ENCODE measurements at places on chromosomes 2 and 18.

DNA sequence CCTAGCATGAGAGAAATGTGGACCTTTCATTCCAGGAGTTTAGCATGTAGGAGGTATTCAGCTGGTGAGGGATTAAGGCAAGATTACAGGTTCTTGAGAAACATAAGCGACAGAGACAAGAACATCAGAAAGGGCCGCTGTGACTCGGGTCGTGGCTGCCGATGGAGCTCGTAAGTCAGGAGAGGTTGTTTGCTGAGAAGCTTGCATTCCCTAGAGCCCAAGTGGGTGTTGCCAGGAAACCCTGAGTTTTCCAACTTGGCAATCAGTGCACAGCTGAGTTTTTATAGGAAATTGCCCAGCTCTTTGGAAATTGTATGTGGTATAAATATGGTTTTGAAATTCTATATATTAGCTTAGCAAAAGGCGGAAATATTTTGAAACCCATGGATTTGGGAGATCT lies 46.4 kb upstream of the CYP1B1 start:
- DNase-seq = no peak

GRCh38 chr18:3066341-3067110 lies 53.6 kb upstream of the LPIN2 start:
- DNase-seq = no peak

DNA sequence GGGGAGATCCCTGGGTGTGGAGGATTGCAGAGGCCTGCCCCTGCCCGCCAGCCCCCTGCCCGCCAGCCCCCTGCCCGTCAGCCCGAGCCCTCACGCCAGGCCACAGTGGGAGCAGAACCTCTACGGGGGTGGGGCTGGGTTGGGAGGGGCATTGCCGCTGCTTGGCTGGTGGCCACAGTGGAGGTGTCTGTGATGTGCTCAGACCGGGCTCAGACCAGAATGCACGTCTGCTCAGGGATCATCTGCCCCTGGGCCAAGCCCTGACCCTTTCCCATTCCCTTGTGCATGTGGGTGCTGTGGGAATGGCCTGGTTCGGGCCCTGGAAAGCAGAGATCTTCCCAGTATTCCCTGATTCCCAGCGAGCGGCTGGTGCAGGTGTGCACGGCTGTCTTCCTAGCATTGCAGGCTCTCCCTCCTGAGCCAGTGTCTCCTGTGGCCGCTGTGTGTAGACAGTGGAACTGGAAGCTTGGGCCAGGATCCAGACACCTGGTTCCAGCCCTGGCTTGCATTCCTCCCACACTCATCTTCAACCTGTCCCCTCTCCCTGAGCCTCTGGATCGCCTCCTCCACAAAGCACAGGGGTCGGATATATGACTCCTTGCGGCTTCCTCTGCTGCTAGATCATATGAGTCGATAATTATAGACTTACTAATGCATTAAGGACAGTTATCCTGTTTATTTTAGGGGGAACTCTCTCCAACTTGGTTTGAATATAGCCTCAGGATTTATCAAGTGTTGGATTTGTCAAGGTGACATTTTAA lies 161.6 kb downstream of the LDLRAD4 start:
- no peak for DNase-seq

- DNase-seq = no peak
These were observed 733.0 kb upstream of the SOX11 start for GRCh38 chr2:4959219-4959618.

GRCh38 chr2:23543302-23543701 lies 158.3 kb downstream of the KLHL29 start:
- DNase-seq = no peak

DNA sequence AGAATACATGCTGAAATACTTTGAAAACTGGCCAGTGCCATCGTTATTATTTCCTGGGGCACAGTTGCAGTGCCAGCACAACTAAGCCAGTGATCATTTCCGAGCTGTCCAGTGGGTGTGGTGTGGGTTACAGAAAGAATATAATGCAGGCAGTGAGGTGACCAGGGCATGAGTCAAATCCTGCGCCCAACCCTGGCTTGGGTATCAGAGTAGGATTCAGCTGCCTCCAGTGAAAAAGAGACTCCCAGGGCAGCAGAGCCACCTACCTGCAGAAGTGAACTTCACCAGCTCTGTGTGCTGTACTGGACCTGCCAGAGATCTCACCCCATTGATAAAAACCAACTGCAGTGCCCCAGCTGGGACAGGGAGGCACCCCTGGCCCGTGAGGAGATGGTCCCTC lies 18.0 kb downstream of the SLC9A2 start:
- DNase-seq = no peak

DNA sequence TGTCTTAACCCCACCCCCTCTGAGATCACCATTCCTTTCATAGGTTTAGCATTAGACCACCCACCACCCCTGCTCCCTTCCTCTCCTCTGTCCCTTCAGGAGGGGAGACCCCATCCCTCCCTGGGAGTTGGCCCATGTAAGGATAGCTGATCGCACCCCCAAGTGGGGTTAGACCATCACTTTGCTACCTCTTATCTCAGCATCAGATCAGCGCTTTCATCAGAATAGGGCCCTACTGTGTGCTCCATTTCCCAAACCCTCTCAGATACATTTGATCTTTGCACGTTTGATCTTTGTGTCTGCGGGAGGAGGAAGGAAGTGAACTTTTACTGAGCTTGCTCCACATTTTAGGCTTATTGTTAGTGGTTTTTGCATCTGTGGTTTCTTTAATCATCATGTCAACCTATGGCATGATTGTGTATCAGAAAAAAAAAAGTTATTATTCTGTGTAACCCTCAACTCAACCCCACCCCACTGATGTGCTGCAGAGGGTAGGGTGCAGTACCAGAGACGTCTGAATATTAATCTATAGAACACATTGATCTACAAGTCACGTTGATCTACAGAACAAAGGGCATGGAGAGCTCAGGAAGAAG lies 81.2 kb downstream of the PDCL3 start:
- DNase-seq = no peak

- no peak for DNase-seq
These were observed 67.4 kb downstream of the BCL11A start for GRCh38 chr2:60486067-60486466.

DNA sequence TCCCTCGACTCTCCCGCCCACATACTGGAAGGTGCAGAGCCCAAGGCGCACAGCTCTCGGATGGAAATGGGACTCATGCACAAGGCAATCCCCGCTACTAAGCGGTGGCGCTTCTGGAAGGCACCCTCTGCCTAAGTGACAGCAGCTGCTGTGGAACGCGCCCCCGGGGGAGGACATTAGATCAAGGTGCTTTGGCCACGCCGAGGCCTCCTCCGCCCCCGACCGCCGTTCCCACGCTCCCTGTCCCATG lies 202 bp downstream of the MCEE start:
- no peak for DNase-seq

GRCh38 chr18:2878656-2879330 lies 32.0 kb downstream of the EMILIN2 start:
- DNase-seq = no peak

DNA sequence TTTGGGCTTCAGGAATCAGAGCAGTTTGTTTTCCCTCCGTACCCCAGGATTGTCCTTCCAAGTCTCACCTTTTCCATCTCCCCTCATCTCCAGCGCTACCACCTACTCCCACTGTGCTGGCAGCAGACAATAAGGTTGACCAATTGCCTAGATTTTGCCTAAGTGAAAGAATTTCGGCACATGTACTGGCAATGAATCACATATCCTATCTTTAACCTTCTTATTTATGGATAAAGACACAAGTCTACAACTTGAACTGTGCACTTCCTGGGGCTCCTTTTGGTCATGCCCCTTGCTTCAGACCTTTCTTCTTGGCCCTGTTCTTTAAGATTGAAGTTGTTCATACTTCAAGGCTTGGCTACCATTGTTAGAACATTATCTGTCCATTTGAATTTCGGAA lies 71.4 kb downstream of the KCMF1 start:
- no peak for DNase-seq

DNA sequence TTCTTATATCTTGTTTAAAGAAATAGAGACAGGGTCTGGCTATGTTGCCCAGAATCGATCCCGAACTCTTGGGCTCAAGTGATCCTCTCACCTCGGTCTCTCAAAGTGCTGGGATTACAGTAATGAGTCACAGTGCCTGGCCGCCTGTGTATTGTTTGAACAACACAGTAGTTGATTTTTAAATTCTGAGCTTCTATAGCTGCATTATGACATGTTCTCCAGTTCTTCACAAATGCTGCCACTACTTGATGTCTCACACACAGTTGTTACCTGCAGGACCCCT lies 7.7 kb upstream of the RHOB start:
- DNase-seq = no peak

GRCh38 chr18:41371156-41372045 lies 583.6 kb upstream of the PIK3C3 start:
- no peak for DNase-seq

DNA sequence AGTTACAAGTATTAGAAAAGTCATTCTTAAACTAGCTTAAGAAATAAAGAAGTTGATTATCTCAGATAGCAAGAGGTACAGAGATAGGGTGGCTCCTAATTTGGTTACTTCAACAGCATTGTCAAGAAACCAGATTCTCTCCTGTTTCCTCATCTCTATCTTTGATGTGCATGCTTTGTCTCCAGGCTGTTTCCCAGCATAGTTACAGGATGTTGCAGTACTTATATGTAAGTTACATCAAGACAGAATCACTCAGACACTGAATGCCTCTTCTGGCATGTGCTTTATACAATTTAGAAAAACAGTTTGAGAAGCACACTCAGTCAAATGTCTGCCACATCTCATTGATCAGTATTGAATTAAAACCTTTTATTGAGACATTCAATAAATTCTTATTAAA lies 189.5 kb upstream of the UBE2E3 start:
- DNase-seq = no peak

DNA sequence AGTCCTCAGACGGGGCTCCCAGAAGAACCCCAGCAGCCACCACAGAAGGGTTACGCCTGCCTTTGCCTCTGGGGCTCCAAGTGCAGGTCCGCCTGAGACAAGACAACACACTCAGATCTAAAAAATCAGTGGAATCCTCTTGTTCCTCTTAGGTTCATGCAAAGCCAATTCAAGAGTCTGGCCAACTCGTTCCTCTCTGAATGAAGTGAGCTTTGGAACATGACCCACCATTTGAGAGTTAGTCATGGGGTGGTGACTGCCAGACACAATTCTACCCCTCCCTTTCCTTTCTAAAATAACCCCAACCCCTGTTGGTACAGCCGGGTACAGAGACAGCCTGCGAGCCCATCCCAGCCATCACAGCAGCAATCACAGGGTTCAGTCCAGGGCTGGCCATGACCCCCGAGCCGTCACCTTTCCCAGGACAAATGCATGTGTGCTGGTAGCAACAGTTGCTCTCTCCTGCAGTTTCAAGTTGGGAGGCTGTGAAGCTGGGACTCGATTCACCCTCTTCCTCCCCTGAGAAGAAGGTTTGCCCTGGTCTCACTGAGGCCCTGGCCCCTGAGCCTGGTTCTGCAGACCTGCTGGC lies 183.1 kb upstream of the SH3BP4 start:
- DNase-seq = no peak

DNA sequence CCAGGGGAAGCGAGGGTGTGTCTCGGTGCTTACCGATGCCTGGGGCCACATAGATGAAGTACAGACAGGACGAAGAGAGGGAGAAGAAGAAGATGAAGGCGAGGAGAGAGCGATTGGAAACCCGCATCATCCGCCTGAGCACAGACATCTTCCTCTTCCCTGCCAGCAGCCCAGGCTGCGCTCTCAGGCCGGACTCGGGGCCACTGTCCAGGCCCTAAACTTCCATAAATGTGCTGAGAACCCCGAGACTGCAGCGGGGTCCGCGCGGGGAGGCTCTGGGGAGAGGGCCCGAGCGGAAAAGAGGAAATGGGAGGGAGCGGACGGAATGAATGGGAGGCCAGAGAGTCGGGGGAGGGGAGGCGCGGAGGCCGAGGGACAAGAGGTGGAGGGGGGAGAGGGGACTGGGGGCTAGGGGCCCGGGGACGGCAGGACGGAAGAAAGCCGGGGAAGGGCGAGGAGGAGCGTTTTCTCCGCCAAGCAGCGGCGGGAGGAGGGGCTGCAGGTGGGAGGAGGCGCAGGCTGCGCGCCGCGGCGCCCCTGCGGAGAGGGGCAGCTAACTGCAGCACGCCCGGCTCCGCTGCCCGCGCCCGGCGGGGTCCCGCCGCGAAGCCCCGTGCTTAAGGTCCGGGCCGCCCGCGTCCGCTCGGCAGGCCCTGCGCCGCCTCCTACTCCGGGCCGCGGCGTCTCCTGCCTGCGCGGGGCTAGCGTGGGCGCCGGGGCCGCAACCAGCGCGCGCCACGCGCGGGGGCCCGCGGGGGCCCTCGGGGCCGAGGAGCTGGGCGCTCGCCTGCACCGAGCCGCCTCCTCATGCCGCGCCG lies at the start of gene B4GALT6:
TSS of gene B4GALT6 (minus strand) at position 303 of the 818 bp plus-strand sequence. CDS start at position 148, 155 bp downstream.
- DNase-seq = peak; percentile 20

GRCh38 chr2:222305516-222306392 lies 7.0 kb upstream of the PAX3 start:
- DNase-seq = no peak

GRCh38 chr18:78724214-78724914 lies 255.3 kb upstream of the SALL3 start:
- no peak for DNase-seq

DNA sequence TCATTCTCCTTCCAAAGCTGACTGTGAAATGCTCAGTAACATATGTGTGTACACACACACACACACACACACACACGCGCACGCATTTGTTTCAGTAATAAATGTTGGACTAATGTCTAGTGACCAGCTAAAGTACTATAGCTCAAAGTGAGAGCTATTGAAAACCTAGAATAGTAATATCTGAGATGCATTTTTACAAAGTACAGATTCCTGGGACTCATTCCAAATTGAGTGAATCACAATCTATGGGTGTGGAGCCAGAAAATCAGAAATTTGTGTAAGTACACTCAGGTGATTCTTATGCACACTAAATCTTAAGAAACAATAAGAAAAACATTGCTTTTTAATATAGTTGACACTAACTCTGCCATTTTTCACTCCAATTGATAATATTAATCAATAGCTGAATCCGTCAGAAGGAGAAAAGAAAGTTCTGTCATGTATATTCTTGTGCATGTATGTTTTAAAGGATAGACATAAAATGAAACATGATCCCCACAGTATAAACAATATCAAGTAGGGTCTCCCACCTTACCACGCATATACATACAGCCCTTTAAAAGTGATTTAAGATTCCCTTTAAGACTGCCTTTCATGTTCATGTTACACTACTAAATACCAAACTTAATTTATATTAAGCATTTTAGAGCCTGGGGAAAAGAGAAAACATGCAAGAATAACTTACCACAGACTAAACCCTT lies 123.5 kb downstream of the ATAD2B start:
- DNase-seq = no peak

All from NCI-H1930 (cell line).